ENCODE measurements at places on chromosomes 13 and 19. TPM values are rescaled to one million over a fixed set of nuclear protein-coding genes. Genes with fewer than 3 reads are reported as not detected.

Gene DKKL1
- total RNA-seq = not detected

Gene NLRP13
- total RNA-seq = not detected

Gene PRSS57
- not detected for total RNA-seq

Gene TSSK6
- 3.3 TPM for total RNA-seq

Gene ZNF223
- 0.27 TPM for total RNA-seq

Gene MARK4
- total RNA-seq = 20.4 TPM

Gene KEAP1
- 88.7 TPM for total RNA-seq

Gene ZIC2
- not detected for total RNA-seq

Gene PDCD5
- 114 TPM for total RNA-seq

Gene CDK8
- 13.7 TPM for total RNA-seq

Gene CTU1
- total RNA-seq = 8.2 TPM

Gene C5AR2
- total RNA-seq = 0.86 TPM

Gene GNG8
- total RNA-seq = 2.9 TPM

Gene ZSCAN4
- not detected for total RNA-seq

Gene FSD1
- total RNA-seq = 13.8 TPM

Gene FKBP8
- total RNA-seq = 191 TPM

Gene SYNGR4
- total RNA-seq = not detected

Gene KISS1R
- total RNA-seq = 1.9 TPM

Gene ATP4B
- total RNA-seq = not detected

Gene PDX1
- not detected for total RNA-seq

Gene PSG6
- total RNA-seq = not detected

Gene CYP4F8
- total RNA-seq = not detected

Gene C19orf85
- total RNA-seq = not detected

Gene XRCC1
- total RNA-seq = 36.2 TPM

Gene COX7A1
- not detected for total RNA-seq

Measured in T-helper 2 cell treated with Interferon-gamma antibody and Interleukin-4, amounts not matched to agents 100 ng/mL and 5 ng/mL, for 36 hours (primary cell).